ENCODE measurements at places on chromosomes 2 and 18.

DNA sequence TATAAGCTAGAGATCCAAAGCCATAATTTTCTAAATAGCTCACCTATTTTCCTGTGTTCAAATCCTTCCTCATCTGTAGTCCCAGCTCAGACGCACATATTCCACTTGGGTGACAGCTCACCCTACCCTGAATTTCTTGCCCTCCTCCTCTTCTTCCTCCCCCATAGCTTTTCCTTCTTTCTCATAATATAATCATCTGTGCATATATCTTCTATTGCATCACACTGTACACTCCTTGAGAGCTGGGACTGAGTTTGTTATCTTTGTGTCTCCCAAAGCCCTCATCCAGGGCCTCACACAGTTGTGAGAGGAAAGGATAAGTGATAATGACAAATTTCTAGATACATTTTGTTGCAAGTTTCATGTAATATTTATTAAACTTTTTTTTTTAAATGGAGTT is 55.9 kb upstream of the RTN4 start:
- no peak for DNase-seq

DNA sequence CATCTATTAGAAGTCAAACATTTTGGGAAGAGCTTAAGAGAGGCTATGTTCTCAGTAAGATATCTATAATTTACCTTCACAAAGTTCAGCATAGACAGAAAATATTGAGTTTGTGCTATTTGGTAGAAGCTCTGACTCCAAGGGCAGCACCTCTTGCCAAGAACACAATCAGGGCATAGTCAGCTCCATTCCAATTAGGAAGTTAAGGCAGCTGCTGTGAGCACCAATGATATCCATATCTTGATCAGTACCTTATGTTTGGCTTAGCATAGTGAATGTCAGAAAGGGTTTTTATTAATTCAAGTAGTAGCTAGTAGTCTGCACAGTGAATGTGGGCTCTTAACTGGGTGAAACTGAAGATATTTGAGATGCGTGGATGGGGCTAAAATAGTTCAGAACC is 86.4 kb upstream of the SPRED2 start:
- DNase-seq = no peak

GRCh38 chr2:131055169-131056065 is 37.8 kb downstream of the FAM168B start:
- no peak for DNase-seq

- DNase-seq = no peak
These were observed 88.9 kb upstream of the SIX3 start for GRCh38 chr2:44852594-44852993.

- no peak for DNase-seq
These were observed 190.4 kb upstream of the CCDC150 start for GRCh38 chr2:196449083-196449482.

- DNase-seq = no peak
These were observed 114.8 kb upstream of the PTPRM start for GRCh38 chr18:7452331-7452730.

DNA sequence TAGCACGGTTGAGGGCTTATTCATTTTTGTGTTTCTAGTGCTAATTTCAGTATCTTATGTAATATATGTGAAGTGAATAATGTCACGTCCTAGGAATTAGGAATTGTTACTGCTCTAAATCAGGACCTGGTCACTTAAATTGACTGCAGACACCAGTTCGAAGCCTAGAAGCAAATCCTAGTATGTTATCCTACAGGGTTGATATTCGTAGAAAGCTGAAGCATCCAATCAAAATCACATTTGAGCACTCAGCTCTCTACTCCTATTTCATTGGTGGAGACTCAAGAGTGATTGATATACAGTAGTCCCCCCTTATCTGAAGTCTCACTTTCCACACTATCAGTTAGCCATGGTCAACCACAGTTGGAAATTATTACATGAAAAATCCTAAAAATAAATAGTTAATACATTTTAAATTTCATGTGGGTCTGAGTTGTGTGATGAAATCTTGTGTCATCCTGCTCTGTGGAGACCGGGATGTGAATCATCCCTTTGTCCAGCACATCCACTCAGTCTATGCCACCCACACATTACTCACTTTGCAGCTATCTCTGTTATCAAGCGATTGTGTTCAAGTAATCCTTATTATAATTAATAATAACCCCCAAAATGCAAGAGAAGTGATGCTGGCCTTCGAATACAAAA is 35.2 kb upstream of the SCN9A start:
- no peak for DNase-seq

DNA sequence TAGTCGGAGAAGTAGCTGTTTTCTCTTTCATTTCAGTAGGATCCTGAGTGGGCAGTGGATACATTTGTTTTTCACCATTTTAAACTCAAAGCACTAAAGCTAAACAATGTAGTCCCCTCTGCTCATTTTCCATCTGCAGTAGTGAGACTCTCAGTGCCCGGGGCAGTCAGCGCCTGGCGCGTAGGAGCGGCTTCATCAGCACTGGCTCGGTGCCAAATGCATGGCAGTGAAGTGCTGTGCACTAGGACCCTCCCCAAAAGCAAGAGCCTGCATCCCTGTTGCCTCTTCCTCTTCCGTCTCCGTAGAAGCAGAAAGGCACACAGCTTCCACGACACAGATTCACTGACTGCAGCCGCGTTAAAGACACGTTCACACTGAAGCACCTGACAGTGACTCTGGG is 19.0 kb upstream of the ESPNL start:
- no peak for DNase-seq

- no peak for DNase-seq
These were observed 90.1 kb downstream of the DPP4 start for GRCh38 chr2:161983866-161984265.
